ENCODE measurements at places on chromosomes 3 and 15. TPM values are rescaled to one million over a fixed set of nuclear protein-coding genes. Genes with fewer than 3 reads are reported as not detected.

DNA sequence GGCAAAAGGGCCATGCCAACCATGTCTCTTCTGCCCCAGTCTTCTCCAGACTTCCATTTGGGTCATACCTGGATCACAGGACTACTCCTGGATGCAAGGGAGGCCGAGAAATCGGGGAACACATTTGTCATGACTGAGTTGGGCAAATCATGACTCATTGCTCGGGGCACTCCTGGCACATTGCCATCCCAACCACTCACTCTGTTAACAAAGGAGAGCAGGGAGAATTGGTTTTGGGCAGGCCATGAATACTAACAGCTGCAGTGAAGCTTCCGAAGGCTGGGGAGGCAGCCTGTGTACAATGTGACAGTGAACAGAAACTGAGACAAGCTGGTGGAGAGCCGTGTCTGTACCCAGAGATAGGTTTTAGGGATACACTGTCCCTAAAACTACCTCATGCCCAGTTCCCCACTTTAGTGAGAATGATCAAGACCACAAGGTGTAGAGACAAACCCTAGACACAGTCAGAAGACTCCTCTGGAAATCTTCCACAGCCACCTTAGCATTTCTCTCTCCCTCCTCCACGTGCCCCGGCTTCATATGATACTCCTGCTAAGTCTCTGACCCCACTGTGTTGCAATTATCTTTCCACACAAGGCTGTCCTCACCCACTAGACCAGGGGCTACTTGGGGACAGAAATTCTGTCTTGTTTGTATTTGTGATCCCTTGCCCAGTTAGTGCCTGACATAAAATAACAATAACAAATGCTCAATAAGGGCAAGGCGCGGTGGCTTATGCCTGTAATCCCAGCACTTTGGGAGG, 10.5 kb upstream of the BUB1B start:
- DNase-seq: no peak

The GPR62 gene
- total RNA-seq: not detected

DNA sequence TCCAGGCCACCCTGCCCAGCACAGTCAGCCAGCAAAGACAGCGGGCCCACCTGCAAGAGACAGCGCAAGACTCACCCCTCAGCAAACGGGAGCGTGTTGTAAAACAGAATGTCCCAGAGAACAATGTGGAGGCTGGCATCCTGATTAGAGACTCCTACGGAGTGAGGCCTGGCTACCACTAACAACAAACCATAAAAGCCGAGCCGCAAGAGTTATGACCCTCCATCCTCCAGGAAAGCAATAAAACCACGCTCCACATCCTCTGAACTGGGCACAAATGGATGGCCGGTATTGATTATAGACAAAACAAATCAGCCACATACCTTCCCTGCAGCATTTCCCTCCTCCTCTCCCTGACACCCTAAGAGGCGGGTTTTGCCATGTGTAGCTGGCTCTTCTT, 75.8 kb upstream of the LIPC start:
- DNase-seq: no peak

DNA sequence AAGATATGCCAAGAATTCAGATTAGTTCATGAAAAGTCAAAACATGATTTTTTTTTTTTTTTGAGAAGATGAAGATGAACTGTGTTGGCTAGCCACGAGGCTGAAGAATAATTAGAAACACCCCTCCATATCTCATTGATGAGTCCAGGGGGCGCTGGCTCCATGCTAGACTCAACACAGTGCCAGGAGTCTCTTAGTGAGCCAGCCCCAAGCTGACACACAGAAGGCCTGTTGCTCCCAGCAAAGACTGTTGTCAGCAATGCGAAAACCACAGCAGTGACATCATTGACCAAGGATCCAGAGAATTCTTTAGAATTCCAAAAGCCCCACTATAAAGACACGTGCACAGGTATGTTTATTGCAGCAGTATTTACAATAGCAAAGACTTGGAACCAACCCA, 185.2 kb downstream of the ANXA2 start:
- no peak for DNase-seq

The TBC1D23 gene
- 53.3 TPM for total RNA-seq

DNA sequence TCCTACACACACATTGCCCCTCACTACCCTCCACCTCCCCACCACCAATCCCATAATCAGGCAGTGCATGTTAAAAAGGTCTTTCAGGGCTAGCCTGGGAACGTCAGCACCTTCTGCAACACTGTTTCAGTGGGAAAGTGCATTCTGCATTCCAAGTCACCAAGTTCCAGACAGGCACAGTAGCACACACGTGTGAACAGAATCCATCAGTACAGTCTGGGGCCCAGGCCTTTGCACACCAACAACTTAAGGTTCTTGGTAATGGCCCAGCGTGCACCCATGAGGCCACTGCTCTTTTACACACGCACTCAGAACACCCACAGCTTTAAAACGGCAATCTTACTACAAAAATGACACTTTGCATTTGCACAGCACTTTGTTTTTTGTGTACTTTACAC, 1.2 kb downstream of the ANXA2 start:
- DNase-seq: no peak

DNA sequence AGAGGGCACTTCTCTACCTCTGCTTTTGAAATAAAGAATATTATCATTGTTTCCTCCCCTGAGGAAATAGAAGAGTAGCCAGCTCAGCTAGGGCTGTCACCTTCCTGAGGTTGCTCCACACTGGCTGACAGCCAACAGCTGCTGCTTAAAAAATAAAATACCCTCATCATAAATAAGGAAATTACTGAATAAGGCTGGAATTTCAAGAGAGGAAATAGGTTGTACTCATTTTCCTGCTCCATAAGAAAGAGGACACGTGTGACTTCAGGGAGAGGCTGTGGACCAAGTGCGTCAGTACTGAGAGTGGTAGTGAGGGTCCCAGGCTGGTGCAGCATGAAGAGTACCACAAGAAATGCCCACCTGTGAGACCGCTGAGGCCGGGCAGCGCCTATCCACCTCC, 8.1 kb upstream of the C2CD4B start:
- no peak for DNase-seq

- no peak for DNase-seq
Measured at GRCh38 chr15:24878153-24878552, 76.6 kb upstream of the SNRPN start.
